ENCODE measurements at places on chromosomes 3 and 15. TPM values are rescaled to one million over a fixed set of nuclear protein-coding genes. Genes with fewer than 3 reads are reported as not detected.

- no peak overlapping the region for H3K4me3 ChIP-seq
- no peak for DNase-seq
- no peaks in the 10 kb centered on the region for H3K4me1 ChIP-seq
These were observed 21.2 kb downstream of the CADM2 start for GRCh38 chr3:84980011-84980410.

GRCh38 chr15:41730543-41730942 lies 43.7 kb upstream of the MAPKBP1 start:
- H3K27ac ChIP-seq = no peak overlapping the region
- H3K36me3 ChIP-seq = no peaks in the 10 kb centered on the region
- no peaks in the 10 kb centered on the region for H3K27me3 ChIP-seq
- no peak overlapping the region for H3K4me3 ChIP-seq
- DNase-seq = no peak

DNA sequence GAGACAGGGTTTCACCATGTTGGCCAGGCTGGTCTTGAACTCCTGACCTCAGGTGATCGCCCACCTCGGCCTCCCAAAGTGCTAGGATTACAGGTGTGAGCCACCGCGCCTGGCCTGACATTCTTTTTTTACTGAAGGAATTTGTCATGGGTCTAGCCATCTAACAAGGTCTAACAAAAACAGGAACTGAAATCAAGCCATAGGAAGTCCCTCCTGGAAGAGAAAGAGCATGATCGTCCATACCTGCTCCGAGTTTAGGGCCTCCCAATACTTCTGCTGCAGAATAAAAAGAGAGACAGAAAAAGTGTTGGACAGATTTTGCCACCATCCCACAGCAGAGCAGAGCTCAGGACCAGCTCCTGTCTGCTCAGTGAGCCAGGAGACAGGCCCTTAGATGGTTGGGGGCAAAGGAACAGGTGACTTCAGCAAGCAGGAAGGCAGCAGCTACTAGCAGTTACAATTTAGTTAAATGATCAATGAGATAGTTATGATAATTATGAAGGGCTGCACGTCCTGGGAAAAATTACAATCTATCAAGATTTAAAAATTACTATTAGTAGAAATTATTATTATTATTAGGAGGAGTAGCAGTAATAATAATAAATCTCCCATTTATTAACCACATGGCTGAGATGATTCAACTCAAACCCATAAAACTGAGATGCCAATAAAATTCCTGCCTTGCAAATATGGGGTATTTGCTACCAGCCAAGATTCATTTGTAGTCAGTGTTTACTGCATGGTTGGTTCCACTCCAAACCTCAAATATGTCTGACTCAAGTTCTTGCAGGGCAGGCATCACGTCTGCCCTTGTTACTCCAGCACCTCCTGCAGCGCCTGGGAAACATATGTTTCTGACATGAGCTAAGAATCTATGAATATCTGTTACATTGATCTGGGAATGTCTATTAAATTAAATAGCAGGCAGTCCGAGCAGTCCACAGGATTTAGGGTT lies 40.1 kb downstream of the TMEM44 start:
- H3K27me3 ChIP-seq = no peaks in the 10 kb centered on the region
- no peaks in the 10 kb centered on the region for H3K36me3 ChIP-seq
- H3K4me3 ChIP-seq = no peak overlapping the region

The SUSD5 gene
- total RNA-seq = not detected

DNA sequence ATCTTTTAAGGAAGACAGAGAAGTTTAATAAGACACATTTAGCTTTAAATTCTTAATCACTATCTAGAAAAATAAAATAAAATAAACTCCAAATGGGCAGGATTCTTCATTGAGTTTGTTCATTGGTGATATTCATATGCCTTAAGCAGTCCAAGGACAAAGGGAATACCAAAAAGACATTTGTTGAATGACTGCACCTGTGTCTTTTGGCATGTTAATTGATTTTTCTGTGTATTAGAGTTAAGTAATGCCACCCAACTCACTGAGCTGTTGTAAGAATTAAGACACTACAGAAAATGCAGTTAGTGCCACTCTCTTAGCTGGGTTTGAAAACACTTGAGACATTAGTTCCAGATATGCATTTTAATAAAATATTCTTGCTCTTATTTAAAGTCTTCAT lies 683.6 kb upstream of the ROBO1 start:
- H3K4me3 ChIP-seq = no peak overlapping the region
- H3K4me1 ChIP-seq = no peaks in the 10 kb centered on the region
- DNase-seq = no peak
- no peaks in the 10 kb centered on the region for H3K36me3 ChIP-seq
- H3K27ac ChIP-seq = no peak overlapping the region
